ENCODE measurements at places on chromosomes 4 and X.

DNA sequence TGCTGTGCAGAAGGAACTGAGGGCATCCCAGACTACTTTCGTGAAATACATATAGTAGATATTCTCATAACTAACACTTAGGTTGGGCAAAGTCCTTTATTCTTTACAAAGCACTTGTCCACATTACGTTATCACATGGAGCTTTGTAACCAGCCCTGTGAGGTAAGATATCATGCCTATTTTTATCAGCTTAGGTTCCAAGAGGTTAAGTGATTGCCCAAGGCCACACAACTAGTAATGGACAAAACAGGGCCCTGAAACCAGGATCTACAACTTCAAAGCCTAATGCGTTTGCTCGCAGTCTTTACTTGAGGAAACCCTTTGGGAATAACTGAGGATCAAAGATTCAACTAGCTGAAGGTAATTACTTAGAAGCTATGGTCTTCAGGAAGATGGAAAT lies 261.5 kb downstream of the GPC3 start:
- no peak for DNase-seq

- no peak for DNase-seq
Measured at GRCh38 chr4:186201535-186202230, 10.3 kb downstream of the CYP4V2 start.

DNA sequence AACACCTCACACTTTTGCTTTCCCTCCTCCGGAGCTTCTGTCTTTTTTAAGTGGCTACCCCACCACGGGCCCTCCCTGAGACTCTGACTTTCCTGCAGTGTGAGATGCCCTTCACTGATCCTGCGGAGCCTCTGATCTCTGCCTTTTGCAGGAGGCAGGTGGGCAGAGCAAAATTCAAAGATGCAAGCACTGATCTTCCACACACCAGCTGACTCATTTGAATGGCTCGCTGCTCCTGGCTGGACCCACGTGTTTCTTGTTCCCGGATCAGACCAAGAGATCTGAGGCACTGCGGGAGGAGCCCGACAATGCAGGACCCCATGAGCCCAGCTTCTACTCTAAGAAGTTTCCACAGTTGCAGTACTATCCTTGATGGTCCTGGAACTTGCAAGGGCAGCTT lies 1607.9 kb upstream of the TENM3 start:
- DNase-seq, result no peak

DNA sequence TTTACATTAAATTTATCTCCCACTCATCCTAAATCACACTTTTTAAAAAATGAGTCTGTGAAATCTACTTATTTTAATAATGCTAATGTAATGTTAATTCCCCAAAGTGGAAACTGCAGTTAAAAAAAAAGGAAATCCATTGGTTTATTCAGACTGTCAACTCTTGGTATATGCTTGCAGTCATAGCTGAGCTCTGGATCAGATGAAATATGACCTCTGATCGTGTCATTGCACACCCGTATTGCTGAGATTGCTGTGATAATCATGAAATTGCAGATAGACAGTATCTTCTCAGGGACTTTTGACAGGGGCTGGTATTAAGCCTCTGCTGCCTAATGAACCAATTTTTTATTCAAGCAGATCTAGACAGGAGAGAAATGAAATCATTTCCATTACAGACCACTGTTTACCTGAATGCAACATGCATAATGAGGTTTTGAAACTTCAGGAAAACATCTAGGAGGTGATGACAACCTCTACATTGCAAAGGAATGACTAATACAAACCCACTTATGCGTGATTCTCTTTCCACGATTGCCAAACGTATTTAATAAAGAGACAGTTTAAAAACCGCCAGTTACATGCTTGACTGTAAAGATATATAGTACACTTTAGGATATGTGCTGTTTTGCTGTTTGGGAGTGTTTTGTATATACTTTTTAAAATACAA lies 138.3 kb upstream of the PUDP start:
- DNase-seq, result no peak

Measured in heart left ventricle (tissue), 16 donors.